Endodermal cell (in vitro differentiated cells): ENCODE measurements at places on chromosomes 7 and 10. TPM values are rescaled to one million over a fixed set of nuclear protein-coding genes. Genes with fewer than 3 reads are reported as not detected.
A peak's percentile ranks its signal among the peaks of the same experiment; 100 is the strongest.

The DPYSL4 gene
- total RNA-seq = 13.5 and 16.1 TPM in 2 replicates

The RARRES2 gene
- total RNA-seq = 32.2 and 34.4 TPM in 2 replicates

The ANK3 gene
- total RNA-seq = 70.2 and 79.5 TPM in 2 replicates

The GSTO2 gene
- 17.7 to 22.2 TPM (median 18.8 TPM) in 3 replicates for total RNA-seq

The SSC4D gene
- total RNA-seq = 42.6 to 45.5 TPM (median 44.5 TPM) in 3 replicates

DNA sequence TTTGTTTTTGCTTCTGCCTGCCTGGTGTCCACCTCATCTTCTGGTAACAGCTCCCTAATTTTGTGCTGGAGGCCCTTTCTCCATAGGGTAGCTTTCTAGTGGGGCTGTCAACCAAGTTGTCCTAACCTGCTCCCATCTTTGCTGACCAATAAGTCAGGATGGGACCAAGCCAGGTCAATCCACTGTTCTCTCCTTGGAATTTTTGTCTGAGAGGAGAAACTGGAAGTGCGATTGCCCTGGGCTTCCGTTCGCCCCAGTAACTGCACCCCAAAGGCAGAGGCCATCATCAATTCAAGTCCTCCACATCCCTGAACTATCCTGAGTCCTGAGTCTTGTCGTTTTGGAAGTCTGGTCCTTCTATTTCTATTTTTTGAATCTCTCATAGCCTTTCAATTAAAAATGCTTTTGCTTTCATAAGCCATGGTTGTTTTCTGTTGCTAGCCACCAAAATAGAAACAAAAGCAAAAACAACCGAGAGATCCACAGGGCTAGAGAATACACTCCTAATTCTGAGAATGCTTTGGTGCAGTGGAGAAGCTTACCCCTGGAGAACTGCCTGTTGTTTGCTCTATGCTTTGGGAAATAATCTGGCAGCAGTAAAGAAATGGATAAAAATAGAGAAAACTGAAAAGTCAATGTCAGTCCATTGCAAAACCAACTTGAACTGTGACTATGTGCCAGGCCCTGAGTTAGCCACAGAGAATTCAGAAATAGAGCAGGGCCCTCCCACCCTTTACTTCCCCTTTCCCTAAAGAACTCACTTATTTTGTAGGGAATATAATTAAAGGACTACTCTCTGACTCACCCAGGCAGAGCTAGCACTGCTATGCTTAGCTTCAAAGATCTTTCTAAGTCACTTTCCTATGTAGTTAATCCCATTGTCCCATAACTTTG lies 368.1 kb downstream of the CXCL12 start:
- DNase-seq = no peak

GRCh38 chr7:35384761-35385700 lies 131.1 kb upstream of the TBX20 start:
- no peak for DNase-seq

GRCh38 chr10:110613341-110613995 lies 30.7 kb upstream of the RBM20 start:
- no peak for DNase-seq

DNA sequence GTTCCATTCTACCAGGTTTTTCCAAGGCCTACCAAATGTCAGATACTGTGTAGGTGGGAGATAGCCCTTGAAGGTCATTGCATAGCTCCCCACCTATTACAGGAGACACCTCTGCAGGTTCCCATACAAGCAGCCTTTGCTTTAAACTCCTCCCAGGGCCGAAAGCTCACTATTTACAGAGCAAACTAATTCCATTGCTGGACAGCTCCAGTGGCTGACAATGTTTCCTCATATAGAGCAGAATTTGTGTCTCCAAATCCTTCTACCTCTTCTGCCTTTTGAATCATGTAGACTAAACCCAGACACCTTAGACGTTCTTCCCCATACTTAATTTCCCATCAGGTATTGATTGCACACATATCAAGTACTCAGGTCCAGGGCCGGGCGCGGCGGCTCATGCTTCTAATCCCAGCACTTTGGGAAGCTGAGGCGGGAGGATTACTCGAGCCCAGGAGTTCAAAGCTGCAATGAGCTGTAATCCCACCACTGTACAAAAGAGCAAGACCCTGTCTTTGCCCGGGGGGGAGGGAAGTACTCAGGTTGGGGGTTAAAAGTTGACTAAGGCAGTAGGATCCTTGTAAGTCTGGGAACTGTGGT lies 2.1 kb downstream of the CNNM1 start:
- DNase-seq = peak; percentile 51

- DNase-seq = peak; percentile 81
Measured at GRCh38 chr7:112495810-112496462, 15.1 kb downstream of the LSMEM1 start.
